ENCODE measurements at places on chromosomes 13 and 19. TPM values are rescaled to one million over a fixed set of nuclear protein-coding genes. Genes with fewer than 3 reads are reported as not detected.
A peak's percentile ranks its signal among the peaks of the same experiment; 100 is the strongest.

DNA sequence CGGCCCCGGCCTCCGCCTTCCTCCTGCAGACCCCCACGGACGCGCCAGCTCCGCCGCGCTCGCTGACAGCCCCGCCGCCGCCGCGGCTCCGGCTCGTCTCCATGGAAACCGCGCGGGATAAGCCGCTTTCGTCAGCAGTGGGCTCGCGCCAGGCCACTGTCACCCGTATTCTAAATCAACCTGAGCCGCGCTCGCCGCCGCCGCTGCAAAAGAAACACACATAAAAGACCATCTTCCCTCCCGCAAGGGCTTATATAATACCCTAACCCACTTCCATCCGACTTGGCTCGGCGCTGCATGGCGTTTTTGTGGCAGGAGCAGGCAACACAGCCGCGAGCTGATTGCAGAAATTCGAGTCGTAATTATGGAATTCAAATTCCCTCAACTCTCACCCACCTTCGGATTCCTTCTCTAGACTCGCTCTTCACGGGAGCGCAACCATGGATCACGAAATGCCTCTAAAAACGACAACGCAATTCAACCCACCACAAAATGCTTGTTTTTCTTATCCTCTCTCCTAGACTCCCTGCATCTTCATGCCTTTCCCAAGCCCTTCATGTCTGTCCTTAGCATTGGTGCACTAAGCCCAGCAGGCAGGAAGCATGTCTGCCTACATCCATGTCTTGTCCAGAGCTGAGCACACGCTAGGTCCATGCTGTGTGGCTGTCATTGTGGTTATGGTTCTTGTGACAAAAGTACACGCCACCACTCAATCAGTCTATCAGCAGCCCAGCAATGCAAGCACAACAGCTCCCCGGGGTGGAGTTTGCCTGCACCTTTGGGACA, at the start of gene AMER2:
AMER2 (minus strand) TSS at position 772 of the 786 bp plus-strand sequence; CDS start at position 103, 669 bp downstream.
- H3K27ac ChIP-seq, result no peak within 1 kb of the TSS
- no peak for DNase-seq
- H3K27me3 ChIP-seq, result peaks cover 66% of the 10 kb centered on the region
- H3K36me3 ChIP-seq, result no peaks in the 10 kb centered on the region
- peak within 1 kb of the TSS; percentile 21 for H3K4me3 ChIP-seq

DNA sequence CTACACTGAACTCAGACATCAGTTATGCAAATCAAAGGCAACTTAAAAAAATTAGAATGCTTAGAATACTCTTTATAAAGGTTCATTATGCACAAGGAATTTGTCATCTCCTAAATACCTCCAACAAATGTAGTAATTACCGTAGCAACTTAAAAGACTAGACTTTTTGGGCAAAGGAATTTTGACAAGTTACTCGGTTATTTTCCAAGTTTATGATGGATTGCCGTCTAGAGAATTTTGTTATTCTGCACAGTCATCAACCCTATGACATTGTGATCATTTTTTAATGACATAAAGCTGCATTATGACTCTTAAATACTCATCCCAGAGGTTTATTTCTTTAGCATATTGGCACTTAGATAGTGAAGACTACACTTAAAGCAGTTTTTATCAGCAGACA, 71.9 kb downstream of the TRPC4 start:
- DNase-seq, result no peak
- H3K27ac ChIP-seq, result no peak overlapping the region
- no peaks in the 10 kb centered on the region for H3K36me3 ChIP-seq
- H3K4me3 ChIP-seq, result no peak overlapping the region

The LRRC8E gene
- 0.31 TPM for polyA plus RNA-seq

The NLRP7 gene
- not detected for polyA plus RNA-seq

The SLC25A41 gene
- 0.36 TPM for polyA plus RNA-seq

The ZNF99 gene
- polyA plus RNA-seq, result 0.12 TPM
